ENCODE measurements at places on chromosomes 6 and 20.

- DNase-seq: no peak
Observed at GRCh38 chr6:112744827-112745226, 397.7 kb downstream of the RFPL4B start.

DNA sequence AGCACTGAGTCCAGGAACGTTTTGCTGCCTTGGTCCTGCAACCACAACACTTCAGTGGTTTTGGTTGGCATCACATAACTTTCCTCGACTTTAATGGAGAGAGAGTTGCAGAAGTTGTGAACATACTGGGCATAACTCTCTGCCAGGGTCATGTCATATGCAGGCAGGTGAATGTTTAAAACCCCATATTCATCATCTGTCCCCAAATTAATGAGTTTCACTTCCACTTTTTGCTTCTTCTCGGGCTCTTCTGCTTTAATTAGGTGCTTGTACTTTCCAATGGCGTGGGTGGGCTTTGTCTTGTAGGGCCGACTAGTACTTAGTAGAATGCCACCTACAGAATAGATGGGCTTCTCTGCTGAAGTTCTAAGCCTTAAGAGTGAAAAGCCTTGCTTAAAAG, 45.2 kb upstream of the TFAP2A start:
- DNase-seq: no peak

DNA sequence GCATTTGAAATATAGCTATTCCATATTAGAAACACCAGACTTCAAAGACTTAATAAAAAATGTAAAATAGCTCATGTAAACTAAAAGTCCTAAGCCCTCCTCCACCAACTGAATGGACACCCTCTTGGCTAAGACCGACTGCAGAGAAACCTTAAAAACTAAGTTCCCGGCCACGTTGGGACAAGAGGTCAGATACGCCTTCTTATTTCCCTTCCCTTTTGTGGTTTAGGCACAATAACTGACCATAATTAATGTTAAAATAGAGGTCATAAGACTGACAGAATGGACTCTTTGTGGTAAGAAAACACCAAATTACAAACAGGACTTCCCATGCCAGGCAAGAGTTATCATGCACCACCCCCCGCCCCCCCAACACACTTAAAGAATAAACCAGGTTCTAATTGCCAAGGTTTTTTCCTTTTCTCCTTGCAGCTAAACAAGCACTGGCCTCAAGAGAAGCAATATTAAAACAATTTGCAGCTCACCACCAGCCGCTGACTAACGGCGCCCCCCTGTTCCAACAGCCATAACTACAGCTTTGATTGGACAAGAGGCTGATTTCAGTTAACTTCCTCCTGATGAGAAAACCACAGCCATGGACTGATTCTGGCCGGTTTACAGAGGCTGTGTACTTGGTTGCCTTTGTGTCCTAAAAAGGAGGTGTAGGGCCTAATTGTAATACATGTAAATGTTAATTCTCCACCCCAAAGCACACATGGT, 10.7 kb upstream of the LAMP5 start:
- DNase-seq: no peak

GRCh38 chr6:37566111-37566949, 66.6 kb upstream of the CCDC167 start:
- no peak for DNase-seq

DNA sequence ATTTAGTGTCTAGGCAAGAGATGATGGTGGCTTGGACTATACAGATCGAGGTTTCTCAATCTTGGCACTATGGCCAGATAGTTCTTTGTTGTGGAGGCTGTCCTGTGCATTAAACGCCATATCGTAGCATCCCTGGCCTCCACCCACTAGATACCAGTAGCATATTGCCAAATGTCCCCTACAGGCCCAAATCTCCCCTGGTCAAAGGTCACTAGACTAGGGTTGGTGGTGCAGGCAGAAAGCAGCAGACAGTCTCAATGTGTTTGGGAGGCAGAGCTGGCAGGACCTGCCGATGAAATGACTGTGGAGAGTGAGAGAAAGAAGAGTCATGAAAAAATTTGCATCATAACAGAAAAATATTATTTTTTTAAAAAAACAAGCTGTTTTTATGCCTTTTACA, 63.0 kb downstream of the TRAM2 start:
- no peak for DNase-seq

- DNase-seq: no peak
Observed at GRCh38 chr20:64155258-64156135, 8.8 kb upstream of the MYT1 start.

DNA sequence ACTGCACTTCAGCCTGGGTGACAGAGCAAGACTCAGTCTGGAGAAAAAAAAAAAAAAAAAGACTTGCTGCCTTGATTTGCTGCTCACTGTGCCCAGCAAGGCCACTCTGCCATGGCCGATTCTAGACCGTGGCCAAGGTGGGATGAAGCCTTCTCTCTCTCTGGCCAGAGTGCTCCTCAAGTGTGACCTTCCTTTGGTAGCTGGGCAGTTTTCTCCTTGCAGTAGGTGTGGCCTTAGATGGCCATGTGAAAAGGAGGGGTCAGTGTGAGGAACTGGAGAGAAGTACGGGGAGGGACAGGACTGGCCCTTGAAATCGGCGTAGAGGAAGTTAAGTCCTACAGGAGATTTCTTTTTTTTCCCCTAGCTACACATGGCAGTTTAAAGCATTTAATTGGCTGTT, 272.0 kb downstream of the ARID1B start:
- no peak for DNase-seq

GRCh38 chr20:47768016-47768824, 17.1 kb downstream of the SULF2 start:
- DNase-seq: no peak

GRCh38 chr6:106797186-106797585, 167.8 kb downstream of the QRSL1 start:
- no peak for DNase-seq

DNA sequence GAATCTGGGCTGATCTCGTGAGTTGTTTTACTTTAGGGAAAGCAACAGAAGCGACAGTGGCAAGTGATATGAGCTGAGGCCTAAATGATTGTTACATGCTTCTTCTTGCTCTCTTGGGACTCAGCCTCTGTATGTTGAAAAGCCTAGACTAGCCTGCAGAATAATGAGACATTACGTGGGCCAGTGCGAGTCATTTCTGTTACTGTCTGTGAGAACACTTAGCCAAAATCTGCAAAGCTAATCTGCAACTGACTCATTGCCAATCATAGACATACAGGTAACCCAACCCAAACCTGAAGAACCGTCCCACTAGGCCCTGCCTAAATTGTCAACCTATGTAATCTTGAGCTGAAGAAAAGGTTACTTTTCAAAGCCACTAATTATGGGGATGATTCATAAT, 77.4 kb upstream of the F13A1 start:
- no peak for DNase-seq

- no peak for DNase-seq
Observed at GRCh38 chr20:43969028-43969447, 54.4 kb downstream of the TOX2 start.

GRCh38 chr20:25198663-25199383, 3.3 kb downstream of the ENTPD6 start:
- DNase-seq: no peak

DNA sequence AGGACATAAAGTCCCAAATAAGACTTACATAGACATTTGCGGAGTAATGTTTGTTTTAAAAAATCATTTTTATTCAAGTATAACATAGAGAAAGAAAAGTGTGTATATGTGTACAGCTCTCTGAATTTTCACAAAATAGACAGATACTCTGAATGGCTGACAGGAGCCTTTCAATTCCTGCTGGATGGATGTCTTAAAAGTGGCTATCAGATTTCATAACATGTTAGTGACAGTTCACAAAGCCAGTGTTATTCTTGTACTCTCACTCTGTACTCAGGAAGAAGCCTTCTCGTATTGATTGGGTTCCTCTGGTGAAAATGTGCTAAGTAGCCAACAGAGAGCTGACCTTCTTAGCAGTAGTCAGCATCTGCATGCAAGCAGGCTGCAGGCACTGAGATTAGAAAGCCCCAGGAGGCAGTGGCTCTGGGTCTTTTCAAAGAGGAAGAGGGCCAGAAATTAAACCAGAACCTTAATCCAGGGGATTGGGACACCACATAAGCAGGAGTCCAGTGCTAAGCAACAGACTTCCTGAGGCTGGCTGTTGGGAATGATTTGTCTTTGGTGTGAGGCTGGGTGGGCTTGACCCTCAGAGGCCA, 19.7 kb downstream of the SLC17A4 start:
- no peak for DNase-seq

GRCh38 chr20:24382743-24383142, 86.7 kb upstream of the SYNDIG1 start:
- no peak for DNase-seq

GRCh38 chr6:41560431-41561192, 14.4 kb downstream of the FOXP4 start:
- DNase-seq: no peak

DNA sequence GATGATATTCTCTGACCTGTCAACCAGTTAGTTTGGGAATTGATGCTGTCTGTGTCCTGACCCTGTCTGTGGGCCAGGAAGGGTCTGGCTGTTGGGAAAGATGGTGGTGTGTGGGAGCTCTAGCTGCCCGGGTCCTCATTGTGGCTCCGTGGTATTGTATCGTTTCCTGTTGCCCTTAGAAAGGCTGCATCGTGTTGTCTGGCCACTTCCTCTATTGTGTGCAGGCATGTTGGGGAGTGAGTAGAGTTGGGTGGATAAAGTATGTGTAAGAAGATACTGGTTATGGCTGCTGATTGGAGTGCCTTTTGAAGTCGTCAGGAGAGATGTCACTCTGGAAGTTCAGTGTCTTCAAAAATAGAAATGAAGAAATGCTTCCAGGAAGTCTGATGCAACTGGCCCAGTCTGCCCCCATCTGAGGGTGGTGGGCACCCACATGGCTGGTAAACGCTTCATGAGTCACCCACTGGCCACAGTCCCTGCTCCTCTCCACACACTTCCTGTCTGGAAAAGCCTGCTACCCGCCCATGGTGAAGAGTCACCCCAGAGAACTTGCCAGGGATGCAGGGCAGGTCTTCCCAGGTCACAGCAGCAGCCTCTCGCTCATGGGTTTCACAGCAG, 27.9 kb downstream of the PPARD start:
- peak; percentile 63 for DNase-seq

- no peak for DNase-seq
Observed at GRCh38 chr20:33566781-33567603, 77.1 kb downstream of the CBFA2T2 start.

DNA sequence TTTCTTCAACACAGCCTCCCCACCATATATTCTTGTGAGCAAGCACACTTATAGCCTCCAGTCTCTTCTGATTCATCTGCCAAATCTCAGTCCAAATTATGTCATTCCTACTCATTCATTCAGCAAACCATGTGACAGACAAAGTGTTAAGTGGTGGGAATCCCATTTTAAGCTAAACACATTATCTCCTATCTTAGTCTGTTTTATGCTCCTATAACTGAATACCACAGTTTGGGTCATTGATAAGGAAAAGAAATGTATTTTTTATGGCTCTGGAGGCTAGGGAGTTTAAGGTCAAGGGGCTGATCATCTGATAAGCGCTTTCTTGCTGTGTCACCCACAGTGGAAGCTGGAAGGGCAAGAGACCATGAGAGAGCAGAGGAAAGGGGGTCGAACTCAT, 23.9 kb upstream of the SMIM13 start:
- DNase-seq: no peak

DNA sequence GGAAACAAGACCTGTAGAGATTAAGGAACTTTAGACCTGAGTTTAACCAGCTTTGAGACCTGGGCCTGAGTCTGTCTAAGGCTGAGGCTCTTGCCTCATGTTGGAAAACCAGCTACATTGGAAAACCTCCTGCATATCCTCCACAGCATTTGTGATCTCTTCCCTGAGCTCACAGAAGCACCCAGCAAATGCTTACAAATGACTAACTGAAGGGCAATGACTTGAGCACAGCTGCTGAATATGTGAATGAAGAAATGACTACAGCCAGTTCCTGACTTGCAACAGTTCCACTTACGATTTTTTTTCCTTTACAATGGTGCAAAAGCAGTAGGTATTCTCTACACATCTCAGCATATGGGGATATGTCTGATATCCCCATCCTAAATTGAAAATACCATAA, 112.4 kb upstream of the RREB1 start:
- no peak for DNase-seq

- peak; percentile 85 for DNase-seq
Observed at GRCh38 chr20:46255440-46256104, 52.7 kb downstream of the CDH22 start.

DNA sequence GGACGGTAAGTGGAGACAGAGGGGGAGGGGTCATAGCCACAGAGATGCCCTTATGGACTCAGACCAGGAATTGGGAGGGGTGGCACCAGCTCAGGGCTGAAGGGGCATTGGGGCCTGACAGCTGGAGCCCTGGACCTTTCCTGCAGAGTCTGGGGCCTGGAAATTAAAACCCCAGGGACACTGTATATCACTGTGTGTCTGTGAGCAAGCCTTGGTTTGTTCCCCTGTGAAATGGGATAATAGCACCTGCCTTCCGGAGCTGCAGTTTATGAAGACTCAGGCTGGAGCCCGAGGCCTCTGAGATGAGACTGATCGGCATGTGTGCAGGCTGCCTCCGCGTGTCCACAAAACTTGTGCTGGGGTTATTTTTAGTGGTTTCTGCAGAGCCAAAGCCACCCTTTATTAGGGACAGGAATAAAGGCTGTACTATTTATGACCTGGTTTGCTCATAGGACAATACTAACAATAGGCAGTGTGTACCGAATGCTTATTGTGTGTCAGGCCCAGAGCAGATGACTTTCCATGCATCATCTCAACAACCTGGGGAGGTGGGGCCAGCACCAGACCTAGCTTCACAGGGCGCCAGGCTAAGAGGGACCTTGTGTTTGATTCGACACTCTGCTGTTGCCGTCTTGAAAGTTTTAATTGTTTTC, 22.6 kb downstream of the MYH7B start:
- DNase-seq: no peak

DNA sequence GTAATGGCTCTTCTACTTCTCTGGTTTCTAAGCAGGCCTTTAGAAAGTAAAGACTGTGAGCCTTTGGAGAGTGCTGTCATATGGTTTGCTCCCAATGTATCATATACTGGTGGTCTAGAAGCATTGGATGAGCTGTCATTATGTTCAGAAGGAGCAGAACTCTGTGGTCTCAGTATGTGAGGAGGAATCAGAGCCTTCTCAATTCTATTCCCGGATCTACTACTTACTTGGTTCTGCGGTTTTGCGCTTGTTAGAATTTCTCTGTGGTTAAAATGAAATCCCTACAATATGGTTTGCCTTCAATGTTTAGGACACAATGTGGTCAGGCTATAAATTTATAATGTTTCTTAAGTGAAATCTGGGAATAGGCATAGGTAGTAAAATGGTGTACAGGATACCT, 64.6 kb downstream of the RWDD2A start:
- DNase-seq: no peak

- no peak for DNase-seq
Observed at GRCh38 chr6:156689656-156690055, 87.5 kb upstream of the ARID1B start.

DNA sequence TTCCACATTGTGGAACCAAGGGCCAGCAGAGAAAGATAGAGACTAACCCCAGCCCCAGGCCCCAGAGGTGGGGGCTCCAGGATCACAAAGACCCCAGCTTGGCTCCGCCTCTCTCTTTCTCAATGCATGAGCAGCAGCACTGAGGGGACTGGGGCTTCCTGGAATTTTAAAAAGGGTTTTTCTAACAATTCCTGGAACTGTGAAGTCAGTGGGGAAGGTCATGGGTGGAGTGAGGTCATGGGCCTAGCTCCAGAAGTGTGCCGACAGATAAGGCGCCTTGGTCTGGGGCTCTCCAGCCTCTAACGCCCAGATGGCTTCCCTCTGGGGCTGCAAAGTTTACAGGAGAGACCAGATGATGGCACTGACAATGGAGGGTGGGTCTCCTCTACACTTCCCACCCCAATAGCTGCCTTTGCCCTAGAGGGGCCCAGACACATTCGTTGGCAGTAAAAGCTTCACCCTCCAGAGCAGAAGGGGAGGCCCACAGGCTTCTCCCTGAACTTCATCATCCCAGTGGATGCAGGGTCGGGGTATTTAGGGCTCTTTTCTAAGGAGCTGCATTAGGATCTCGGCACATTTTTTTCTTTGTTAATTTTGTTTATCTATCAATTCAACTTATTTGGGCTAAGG, 46.9 kb upstream of the CD93 start:
- DNase-seq: no peak
